ENCODE measurements at places on chromosomes 5 and 9.

DNA sequence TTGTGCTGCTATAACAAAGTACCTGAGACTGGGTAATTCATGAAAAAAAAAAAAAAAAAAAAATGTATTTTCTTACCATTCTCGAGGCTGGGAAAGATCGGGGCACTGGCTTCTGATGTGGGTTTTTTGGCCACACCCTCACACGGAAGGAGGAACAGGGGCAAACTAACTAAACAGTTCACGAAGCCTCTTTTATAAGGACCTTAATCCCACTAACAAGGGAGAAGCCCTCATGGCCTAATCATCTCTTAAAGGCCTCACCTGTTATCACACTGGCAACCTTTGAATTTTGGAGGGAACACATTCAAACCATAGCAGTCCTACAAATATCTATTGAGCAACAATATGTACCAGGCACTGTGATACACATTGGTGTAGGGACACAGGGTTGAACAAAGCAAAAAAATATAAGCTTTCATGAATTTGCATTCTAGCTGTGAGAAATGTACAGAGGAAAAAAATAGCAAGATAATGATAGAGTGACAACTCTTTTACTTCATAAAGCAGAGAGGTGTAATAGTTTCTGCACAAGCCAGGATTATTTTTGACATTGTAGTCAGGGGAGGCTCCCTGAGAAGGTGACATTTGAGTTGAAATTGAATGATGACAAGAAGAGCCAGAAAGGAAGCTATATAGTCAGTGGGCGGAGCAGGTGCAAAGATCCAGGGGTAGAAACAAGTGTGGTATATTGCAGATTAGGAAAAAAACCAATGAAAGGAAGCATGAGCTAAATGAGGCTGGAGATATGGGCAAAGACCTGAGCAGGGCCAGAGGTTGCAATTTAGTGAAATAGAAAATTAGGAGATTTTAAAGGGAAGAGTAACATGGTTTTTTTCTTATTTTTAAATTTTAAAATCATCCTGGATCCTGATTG is 68.1 kb upstream of the GRAMD2B start:
- DNase-seq: no peak

DNA sequence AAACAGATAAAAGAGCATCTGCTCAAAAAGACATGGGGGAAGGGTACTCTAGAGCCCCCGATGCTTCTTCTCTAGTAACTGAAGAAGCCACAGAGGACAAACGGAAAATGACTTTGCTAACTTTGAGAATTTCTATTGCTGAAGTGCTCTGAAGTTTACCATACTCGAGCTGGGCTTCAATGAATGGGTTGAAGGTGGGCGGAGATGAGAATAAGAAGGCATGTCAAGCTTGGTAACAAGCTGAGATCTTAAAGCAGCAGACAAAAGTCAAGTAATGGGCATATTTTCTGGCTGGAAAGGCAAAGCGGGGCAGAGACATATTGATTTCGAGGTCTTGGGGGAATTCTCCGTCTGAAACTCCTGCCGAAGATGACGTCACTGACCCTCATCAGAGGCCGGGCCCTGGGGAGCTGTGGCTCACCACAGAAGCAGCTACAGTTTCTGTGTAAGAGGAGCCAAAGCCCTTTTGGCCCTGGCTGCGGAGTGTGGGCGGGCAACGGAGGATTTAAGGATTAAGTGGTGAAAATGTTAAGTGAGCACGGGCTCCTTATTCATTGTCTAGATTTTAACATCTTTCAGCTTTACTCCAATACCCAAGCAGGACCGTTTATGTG is 115.8 kb upstream of the SLIT3 start:
- peak; percentile 24 for DNase-seq

GRCh38 chr9:81183761-81184160 is 505.6 kb downstream of the TLE1 start:
- DNase-seq: no peak

GRCh38 chr5:133406977-133407632 is 205.2 kb downstream of the FSTL4 start:
- no peak for DNase-seq

DNA sequence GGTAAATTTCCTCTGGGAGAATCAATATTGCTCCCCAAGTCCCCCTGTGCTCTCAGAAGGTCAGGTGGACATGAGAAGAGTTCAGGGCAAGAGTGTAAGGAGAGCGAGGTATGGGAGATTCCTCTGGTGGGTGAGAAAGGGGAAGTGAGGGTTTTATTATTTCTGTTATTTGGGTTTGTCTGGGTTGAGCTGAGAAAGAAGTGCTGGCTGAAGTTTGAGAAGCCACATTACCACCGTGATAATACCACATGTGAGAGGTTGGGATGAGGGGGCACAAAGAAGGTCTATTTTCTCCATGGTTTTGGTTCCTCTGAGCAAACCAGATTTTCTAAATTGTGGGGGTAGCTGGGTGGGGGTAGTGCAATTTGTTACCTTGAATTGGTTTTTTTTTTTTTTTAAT is 350.4 kb downstream of the OSTF1 start:
- DNase-seq: no peak

GRCh38 chr9:131111186-131111853 is 14.1 kb upstream of the NUP214 start:
- no peak for DNase-seq

- DNase-seq: no peak
These were observed 31.9 kb downstream of the ICE1 start for GRCh38 chr5:5454391-5454790.

DNA sequence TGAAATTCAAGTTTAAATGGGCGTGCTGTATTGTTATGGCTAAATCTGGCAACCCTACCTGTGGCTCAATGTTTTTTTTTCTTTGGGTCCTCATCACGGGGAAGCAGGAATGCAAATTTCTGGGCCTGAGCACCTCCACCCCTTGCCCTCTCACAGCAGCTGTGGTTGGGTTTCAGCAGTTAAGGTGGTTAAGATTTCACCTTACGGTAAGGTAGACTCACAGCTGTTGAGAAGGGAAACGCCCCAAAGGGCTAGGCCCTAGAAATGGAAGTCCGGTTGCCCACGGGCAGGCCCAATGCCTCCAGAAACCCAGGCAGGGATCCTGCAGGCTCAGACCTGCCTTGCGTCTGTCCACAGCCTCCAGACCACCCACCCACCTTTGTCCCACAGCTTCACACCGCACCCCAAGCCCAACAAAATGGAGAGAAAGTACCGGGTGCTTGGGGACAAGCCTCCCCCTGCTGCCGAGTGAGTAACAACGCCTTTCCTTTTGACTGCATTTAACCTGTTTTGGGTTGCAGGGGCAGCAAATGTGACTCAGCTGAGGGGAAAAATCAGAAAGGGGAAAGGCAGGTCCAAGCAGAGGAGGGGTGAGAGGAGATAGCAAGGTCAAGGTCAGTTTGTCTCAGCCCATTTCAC is 48.1 kb upstream of the TDRD7 start:
- DNase-seq: no peak

GRCh38 chr5:79021753-79022152 is 36.6 kb upstream of the ARSB start:
- DNase-seq: no peak

- no peak for DNase-seq
These were observed 24.9 kb downstream of the C9orf50 start for GRCh38 chr9:129595903-129596540.

- DNase-seq: peak; percentile 2
These were observed 128.7 kb downstream of the ATG10 start for GRCh38 chr5:82100303-82101077.

GRCh38 chr9:121783521-121784507 is 132.4 kb downstream of the DAB2IP start:
- no peak for DNase-seq

DNA sequence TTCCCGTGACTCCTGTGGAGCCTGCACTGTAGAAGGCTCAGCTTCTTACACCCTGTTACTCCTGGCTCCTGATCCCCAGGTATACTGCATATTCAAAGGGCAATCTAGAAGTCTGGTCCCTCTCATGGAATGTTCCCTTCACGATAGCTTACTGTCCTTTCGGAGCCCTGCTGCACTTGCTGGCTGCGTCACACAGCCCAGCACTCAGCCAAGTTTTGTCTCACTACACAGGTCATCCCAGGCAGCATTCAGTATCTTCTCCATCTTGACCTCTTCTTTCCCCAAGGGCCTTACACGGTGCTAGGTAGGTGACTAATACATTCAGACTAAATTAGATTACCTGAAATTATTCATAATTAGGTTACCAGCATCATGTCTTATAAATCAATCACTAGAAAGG is 123.7 kb downstream of the WDR41 start:
- DNase-seq: no peak

- DNase-seq: peak; percentile 16
These were observed 1.3 kb downstream of the RASA1 start for GRCh38 chr5:87268970-87269377.

DNA sequence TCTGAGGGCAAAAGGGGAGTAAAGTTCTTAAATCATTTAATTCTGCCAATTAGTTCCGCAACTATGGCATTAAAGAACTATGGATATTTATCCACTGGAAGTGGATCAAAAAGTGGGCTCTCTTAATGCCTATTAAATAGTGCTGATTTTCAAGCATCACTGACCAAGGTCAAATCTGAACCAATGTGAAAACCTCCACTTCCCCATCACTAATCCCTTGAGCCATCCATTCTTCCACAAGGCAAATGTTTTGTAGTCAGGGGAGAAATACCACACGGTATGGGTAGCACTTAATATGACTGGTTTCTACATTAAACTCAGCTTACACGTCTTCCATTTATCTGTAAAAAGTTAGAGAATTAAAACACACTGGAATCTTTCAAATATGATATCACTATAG is 57.6 kb downstream of the MLLT3 start:
- DNase-seq: no peak

- DNase-seq: no peak
These were observed 289.3 kb downstream of the FANCC start for GRCh38 chr9:95027914-95028852.

GRCh38 chr5:159135896-159136531 is 36.3 kb upstream of the EBF1 start:
- no peak for DNase-seq

- no peak for DNase-seq
These were observed 5.5 kb downstream of the FOXD1 start for GRCh38 chr5:73442996-73443627.

DNA sequence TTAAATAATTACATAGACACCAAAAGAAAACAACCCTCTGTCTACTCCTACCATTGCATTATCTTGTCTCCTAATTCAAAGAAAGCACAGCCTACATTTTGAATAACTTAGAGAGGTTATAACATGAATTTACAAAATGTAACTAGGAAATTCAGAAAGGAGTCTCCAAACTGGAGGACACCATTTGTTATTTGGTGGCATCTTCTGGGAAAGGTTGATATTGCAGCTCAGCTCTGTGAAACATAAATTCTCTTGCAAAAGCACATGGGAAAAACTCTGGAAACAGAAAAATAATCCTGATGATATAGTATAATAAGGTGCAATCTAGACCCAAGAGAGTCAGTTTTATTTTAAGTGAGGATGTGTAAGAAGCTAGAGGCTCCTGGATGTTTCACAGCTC is 215.3 kb downstream of the MLLT3 start:
- no peak for DNase-seq

DNA sequence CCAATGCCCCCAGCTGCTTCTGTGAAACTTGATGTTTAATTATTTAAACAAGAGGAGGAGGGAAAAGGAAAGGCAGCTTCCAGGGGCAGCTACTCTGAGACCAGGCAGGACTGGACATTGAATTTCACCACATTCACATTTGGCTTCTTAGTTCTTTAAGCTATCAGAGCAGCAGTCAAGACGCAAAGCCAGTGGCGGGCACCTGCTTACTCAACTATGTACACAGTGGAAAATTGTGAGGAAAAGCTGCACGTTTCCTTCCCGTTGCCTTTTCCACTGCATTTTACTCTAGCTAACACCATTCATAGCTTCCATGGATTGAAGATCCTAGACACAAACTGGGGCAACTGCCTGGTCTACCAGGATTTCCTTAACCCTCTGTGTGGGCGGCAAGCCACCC is 200.3 kb downstream of the ERCC6L2 start:
- no peak for DNase-seq

- no peak for DNase-seq
These were observed 63.5 kb downstream of the ZNF354C start for GRCh38 chr5:179123491-179124272.

DNA sequence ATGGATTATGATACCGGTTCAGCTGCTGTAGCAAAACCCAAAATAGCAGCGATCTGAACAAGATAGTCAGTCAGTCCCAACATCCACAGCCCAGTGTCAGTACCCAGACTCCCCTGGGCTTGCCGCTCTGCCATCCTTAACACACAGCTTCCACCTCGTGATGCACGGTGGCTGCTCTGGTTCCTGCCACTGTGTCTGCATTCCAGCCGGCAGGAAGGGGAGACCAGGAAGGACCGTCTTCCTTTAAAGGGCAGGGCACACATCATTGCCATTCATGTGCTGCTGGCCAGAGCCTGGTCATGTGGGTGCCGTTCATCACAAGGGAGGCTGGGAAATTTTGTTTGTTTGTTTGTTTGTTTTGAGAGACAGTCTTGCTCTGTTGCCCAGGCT is 131.0 kb upstream of the IER5L start:
- no peak for DNase-seq

GRCh38 chr9:138022121-138022741 is 144.6 kb downstream of the CACNA1B start:
- peak; percentile 23 for DNase-seq

- no peak for DNase-seq
These were observed 36.3 kb upstream of the CRB2 start for GRCh38 chr9:123319541-123320339.

DNA sequence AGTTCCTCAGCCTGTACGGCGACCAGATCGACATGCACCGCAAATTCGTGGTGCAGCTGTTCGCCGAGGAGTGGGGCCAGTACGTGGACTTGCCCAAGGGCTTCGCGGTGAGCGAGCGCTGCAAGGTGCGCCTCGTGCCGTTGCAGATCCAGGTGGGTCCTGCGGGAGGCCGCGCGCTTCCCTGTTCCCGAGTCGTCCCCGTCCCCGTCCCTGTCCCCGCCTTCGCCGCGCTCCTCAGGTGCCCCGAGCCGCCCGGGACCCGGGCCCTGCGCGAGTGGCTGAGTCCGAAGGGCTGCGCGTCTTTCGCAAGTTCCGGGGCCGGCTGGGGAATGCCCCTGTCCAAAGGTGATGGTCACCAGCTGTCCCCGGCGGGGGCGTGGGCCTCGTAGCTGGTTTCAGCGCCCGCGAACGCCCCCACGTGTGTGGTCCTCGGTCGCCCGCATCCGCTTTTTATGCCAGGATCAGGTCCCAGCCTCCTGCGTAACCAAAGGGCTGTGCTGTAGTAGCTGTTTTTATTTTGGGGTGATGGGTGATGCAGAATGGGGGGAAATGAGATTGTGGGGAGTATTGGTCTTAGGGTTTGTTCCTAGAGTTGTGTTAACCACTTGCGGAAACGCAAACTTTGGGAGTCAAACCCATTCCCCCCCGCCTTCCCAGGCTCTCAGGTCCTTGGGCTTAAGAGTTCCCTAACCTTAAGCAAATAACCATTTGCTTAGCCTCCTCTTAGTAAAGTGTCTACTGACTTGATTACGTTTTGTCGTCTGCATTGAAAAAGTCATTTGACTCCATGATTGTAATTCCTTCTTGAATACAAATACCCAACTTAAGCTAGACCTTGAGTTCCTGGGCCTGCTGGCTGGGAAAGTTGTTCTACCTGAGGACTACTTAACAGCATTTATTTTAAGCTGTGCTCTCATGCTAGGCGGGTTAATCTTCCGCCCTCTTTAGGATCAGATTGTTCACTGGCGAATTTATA is 663 bp downstream of the ISOC1 start:
- DNase-seq: no peak

DNA sequence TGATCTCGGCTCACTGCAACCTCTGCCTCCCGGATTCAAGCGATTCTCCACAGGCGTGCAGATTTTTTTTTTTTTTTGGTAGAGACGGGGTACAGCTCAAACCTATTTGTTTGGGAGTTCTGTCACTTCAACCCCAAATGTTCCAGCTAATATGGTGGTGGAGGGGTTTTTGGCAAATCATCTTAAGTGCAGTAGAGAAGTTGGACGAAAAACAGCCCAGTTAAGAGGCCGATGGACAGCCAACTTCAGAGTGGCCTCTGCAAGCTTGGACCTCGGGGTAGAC is 756 bp upstream of the PRR7 start:
- no peak for DNase-seq
